ENCODE measurements at places on chromosomes 16 and 17.

GRCh38 chr16:87229230-87230188, 87.7 kb downstream of the C16orf95 start:
- DNase-seq, result no peak
- no peaks in the 10 kb centered on the region for H3K27me3 ChIP-seq
- H3K36me3 ChIP-seq, result no peaks in the 10 kb centered on the region
- H3K4me3 ChIP-seq, result no peak overlapping the region

- no peak overlapping the region for H3K4me3 ChIP-seq
- no peak overlapping the region for H3K27ac ChIP-seq
- DNase-seq, result peak; percentile 72
- no peaks in the 10 kb centered on the region for H3K36me3 ChIP-seq
- H3K27me3 ChIP-seq, result no peaks in the 10 kb centered on the region
These were observed 28.0 kb downstream of the MRM1 start for GRCh38 chr17:36629252-36629847.

GRCh38 chr17:16987830-16988601, 16.1 kb upstream of the TNFRSF13B start:
- H3K27me3 ChIP-seq, result no peaks in the 10 kb centered on the region
- H3K4me3 ChIP-seq, result no peak overlapping the region
- H3K4me1 ChIP-seq, result peaks cover 3% of the 10 kb centered on the region
- peak; percentile 77 for DNase-seq
- H3K36me3 ChIP-seq, result no peaks in the 10 kb centered on the region
- H3K27ac ChIP-seq, result no peak overlapping the region

- no peaks in the 10 kb centered on the region for H3K36me3 ChIP-seq
- no peaks in the 10 kb centered on the region for H3K4me1 ChIP-seq
- peaks cover 92% of the 10 kb centered on the region for H3K27me3 ChIP-seq
- no peak for DNase-seq
- no peak overlapping the region for H3K4me3 ChIP-seq
These were observed 155.7 kb upstream of the TNRC6C start for GRCh38 chr17:77802811-77803220.

DNA sequence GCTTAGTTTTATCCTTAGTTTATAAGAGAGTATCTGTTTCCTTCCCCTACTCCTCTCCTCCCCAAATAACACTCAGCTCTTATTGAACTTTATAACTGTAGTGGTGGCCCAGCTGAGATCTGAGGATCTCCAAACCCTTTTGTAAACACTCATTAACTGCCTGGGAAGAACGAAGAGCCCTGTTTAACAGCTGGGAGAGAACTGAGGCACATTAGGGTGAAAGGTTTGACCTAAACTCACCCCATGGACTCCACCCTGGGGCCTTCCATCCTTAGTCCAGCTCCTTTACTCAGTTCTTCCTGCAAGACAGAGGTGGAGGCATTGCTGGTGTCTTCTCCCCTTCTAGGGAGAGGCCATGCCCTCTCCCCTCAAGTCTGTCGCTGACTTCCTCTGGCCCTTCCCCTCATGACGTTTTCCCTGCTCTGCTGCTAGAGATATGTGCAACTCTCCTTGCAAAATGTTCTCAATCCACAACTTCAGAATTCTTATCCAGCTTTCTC, 1.2 kb upstream of the RARA start:
- no peak overlapping the region for H3K4me3 ChIP-seq
- no peak overlapping the region for H3K27ac ChIP-seq
- no peak for DNase-seq
- no peaks in the 10 kb centered on the region for H3K27me3 ChIP-seq

- H3K27ac ChIP-seq, result peak overlapping the region; percentile 42
- H3K4me1 ChIP-seq, result peaks cover 5% of the 10 kb centered on the region
- no peaks in the 10 kb centered on the region for H3K27me3 ChIP-seq
- peak; percentile 52 for DNase-seq
- H3K36me3 ChIP-seq, result no peaks in the 10 kb centered on the region
- no peak overlapping the region for H3K4me3 ChIP-seq
These were observed 29.9 kb downstream of the PEMT start for GRCh38 chr17:17561408-17562145.

DNA sequence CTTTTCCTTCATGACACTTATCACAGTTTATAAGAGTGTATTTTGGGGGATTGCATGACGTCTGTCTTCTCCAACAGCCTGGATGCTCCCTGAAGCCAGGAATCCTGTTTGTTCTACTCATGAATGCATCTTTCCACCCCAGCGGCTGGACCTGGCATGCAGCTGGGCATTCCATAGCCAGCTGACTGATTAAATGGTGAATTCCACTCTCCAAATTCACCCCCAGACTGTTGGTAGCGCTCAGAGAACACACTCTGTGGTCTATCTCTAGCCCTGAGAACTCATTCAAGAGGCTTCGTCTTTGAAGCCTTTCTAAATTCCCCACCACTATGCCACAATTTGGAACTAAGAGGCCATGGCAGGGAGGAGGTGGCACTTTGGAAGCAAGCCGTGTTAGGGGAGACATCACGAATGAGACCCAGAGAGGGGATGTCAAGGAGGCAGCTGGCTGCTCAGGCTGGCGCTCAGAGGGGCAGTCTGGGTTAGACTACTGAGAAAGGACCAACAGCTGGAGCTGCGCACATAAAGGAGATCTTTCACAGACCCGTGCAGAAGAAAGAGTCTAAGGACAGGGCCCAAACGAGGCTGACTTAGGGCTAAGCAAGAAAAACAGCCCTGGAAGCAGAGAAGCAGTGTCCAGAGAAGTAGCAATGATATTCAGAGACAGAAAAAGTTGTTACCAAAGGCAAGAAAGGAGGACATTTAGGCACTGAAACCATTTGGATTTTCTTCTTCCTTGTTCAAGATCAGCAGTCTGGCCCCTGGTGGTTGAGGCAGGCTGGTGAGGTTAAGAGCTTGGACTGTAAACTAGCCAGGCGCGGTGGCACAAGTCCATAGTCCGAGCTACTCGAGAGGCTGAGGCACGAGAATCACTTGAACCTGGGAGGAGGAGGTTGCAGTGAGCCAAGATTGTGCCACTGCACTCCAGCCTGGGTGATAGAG, 42.4 kb upstream of the ZNF629 start:
- no peak for DNase-seq
- H3K27me3 ChIP-seq, result no peaks in the 10 kb centered on the region
- no peak overlapping the region for H3K27ac ChIP-seq
- H3K36me3 ChIP-seq, result no peaks in the 10 kb centered on the region
- no peak overlapping the region for H3K4me3 ChIP-seq
- no peaks in the 10 kb centered on the region for H3K4me1 ChIP-seq

GRCh38 chr16:26772503-26772902, 294.2 kb upstream of the C16orf82 start:
- H3K27me3 ChIP-seq, result no peaks in the 10 kb centered on the region
- no peaks in the 10 kb centered on the region for H3K4me1 ChIP-seq
- H3K4me3 ChIP-seq, result no peak overlapping the region
- no peak for DNase-seq
- H3K27ac ChIP-seq, result no peak overlapping the region

- H3K27me3 ChIP-seq, result no peaks in the 10 kb centered on the region
- no peak for DNase-seq
- H3K4me3 ChIP-seq, result no peak overlapping the region
- no peaks in the 10 kb centered on the region for H3K4me1 ChIP-seq
- no peak overlapping the region for H3K27ac ChIP-seq
These were observed 219.7 kb upstream of the CDH5 start for GRCh38 chr16:66146798-66147197.

DNA sequence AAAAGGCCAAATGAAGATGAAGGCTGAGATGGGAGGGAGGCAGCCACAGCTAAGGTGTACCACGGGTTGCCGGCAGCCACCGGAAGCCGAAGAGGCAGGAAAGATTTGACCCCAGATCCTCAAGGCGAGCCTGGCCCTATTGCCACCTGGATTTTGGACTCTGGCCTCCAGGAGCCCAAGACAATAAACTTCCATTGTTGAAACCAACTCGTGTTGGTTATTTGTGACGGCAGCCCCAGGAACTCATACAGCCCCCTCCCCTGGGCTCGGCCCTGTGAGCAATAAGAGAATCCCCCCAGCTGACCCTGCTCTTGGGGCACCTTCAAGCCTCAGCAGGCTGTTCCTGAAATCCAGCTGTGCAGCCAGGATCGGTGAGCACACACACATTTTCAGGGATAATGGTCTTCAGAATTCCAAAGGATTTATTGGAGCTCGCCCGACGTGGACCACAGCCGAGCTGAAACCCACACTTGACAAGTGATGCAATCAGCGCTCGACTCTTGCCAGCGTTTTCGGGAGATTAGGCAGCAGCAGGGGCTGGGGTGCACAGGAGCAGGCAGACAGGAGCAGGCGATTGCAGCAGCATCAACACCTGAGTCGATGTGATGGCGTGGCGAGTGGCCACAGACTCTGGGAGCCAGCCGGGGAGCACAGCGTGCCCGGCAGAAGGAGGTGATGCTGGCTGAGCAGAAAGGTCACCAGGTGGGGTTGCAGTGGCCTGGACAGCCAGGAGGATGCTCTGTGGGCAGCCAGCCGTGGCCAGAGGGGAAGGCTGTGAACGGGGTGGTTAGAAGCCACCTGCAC, 22.4 kb upstream of the CBX4 start:
- no peak overlapping the region for H3K27ac ChIP-seq
- peaks cover 18% of the 10 kb centered on the region for H3K27me3 ChIP-seq
- DNase-seq, result no peak
- H3K4me1 ChIP-seq, result no peaks in the 10 kb centered on the region
- no peak overlapping the region for H3K4me3 ChIP-seq
- no peaks in the 10 kb centered on the region for H3K36me3 ChIP-seq

- H3K36me3 ChIP-seq, result peaks cover 14% of the 10 kb centered on the region
- H3K27me3 ChIP-seq, result no peaks in the 10 kb centered on the region
- peak; percentile 84 for DNase-seq
- H3K27ac ChIP-seq, result peak overlapping the region; percentile 75
- peaks cover 19% of the 10 kb centered on the region for H3K4me1 ChIP-seq
- peak overlapping the region; percentile 28 for H3K4me3 ChIP-seq
These were observed 41.2 kb downstream of the EMP2 start for GRCh38 chr16:10539236-10539635.

All from PC-3 (cell line).